ENCODE measurements at places on chromosomes 5 and 9.

DNA sequence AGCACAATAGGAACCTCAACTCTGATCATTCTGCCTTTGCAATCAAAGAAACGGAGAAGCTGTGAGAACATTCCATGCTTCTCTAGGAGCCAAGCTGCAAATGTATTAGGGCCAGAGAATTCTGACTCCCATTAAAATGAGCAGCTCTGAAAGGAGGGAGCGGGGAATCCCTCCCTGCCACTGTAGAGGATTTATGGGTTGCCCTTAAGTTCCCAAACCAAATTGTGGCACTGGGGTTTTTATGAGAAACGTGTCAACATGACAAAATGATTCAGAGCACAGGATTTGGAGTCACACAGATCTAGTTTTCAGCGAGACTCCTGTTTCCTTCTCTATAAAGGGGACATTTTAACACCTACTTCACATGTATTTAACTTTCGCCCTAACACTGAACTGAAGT lies 1.8 kb downstream of the IL6ST start:
- DNase-seq: no peak

- DNase-seq: no peak
Observed at GRCh38 chr5:156532921-156533320, 206.0 kb downstream of the SGCD start.

- DNase-seq: no peak
Observed at GRCh38 chr9:69421908-69422801, 97.1 kb downstream of the ENTREP1 start.

GRCh38 chr9:130986356-130986965 lies 22.5 kb upstream of the LAMC3 start:
- DNase-seq: no peak

DNA sequence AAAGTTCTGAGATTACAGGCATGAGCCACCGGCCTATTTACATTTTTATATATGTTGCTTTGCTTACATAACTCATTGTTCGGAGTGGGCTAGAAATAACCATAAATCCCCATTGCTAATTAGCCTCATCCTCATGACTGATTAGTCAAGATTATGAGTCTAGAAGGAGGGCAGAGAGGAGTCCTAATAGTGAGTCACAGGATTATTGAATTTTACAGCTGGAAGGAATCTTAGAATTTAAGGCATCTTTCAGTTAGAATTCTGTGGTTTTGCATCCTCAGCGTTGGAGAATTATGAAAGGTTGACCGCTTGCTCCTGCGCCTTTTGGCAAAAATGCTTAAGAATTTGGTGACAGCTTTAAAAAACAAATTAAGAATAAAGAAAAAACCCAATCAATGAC lies 2.6 kb upstream of the PBX3 start:
- DNase-seq: no peak

DNA sequence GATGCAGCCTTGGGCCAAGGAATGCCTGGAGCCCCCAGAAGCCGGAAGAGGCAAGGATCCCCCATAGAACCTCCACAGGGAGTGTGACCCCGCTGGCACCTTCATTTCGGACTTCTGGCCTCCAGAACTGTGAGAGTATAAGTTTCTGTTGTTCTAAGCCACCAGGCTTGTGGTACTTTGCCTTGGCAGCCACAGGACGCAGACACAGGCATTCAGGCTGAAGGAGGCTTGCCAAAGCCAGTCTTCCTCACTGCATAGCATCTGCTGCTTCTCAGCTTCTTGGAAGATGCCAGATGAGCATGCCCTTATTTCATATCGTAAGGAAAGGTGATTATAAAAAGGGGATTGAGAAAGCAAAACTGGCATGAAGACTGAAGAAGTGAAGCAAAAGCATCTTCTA lies 61.1 kb upstream of the TAS2R1 start:
- no peak for DNase-seq

DNA sequence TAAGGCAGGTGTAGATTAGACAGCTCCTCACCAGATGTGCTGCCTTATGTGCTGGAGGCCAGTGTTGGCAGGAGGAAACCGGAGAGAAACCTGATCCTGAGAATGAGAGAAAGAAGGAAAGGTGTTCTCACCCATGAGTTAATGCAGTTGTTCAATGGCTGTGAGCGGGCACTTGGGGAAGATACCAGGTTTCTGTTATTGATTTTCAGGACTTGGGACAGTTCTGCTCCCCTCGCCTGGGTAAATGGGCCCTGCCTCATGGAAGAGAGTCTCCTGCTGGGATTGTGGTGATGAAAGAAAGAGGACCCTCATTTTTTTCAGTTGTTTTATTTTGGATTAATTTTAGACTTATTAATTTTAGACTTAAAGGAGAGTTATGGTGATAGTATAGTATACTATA lies 59.5 kb downstream of the EGFLAM start:
- DNase-seq: no peak

- peak; percentile 51 for DNase-seq
Observed at GRCh38 chr5:135012033-135012588, 21.9 kb downstream of the PITX1 start.

DNA sequence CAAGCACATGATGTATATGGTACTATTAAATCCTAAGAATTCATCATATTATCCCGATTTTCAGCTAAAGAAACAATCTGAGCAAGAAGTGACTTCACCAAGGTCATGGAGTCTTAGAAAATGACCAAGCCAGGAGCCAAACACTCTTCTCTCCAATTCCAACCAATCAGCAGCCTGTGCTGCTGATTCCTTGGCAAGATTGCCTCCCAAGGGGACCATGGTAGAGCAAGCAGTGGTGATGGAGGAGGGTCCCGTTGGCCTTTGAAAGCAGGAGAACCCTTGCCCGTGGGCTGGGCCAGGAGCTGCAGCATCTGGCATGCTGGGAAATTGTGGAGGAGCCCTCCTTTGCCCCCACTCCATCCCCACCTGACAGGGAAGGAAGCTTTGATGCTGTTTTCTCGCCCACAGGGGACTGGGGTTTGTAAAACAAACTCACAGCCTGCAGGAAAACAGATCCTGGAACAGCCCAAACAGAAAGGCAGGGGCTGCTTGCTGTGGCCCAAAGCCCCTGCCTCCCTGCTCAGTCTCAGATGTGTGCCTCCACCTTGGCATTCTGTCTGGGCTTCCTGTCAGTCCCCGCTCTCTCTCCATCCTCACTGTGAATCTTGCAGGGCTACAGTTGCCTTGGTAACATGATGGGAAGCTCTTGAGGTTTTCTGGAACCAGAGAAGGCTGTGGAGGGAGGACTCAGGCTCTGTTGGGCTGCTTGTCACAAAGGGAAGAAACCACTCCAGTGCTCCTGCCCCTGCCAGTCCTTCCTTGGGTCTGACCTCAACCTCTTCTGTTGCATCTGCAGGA lies 70.8 kb upstream of the HSPA9 start:
- no peak for DNase-seq

DNA sequence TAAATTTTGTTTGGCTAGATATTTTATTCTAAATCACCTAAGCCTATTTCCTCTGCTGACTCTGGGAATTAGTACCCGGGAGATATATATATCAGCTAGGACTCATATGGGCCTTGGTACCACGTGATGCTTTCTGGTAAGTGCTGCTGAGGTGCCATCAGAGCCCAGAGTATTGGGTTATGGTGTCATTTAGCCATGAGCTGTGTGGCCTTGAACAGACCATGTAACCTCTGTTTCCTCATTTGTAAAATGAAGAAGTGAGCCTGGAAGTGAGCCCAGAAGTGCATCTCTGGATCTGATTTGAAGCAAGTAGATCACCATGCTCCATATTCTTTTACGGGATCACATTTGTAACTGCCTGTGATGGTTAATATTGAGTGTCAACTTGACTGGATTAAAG lies 126.1 kb downstream of the GPBP1 start:
- DNase-seq: no peak

GRCh38 chr5:55324006-55324405 lies 16.2 kb downstream of the MTREX start:
- DNase-seq: no peak

- DNase-seq: no peak
Observed at GRCh38 chr5:51599587-51599986, 216.3 kb downstream of the ISL1 start.

GRCh38 chr5:83889971-83890745 lies 169.5 kb upstream of the HAPLN1 start:
- DNase-seq: no peak

GRCh38 chr5:170449232-170449631 lies 54.6 kb upstream of the KCNIP1 start:
- DNase-seq: no peak

GRCh38 chr9:13750639-13751038 lies 471.1 kb upstream of the MPDZ start:
- no peak for DNase-seq

- no peak for DNase-seq
Observed at GRCh38 chr9:115006660-115007059, 76.3 kb upstream of the TNFSF8 start.

DNA sequence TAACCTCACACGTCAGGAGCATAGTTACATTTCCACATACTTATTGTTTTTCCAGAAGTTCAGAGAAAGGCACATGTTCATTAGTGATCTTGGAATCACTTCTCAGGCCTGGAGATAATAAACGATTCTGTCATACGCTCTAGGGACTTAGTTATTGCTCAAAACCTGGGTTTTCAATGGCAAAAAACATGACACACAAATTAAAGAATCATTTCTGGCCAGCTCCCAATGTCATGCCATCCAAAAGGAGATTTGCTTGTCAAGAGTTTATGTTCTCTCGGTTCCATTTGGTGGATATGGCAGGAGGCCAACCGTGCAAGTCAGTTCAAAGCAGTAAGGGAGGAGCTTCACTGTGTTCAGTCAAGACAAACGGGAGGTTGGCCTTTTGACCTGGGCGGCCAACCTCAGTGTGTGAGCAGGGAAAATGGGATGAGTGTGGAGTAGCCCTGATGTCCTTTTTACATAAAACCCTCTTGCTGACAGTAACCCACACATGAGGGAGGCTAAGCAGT lies 123.4 kb downstream of the NXNL2 start:
- DNase-seq: no peak

DNA sequence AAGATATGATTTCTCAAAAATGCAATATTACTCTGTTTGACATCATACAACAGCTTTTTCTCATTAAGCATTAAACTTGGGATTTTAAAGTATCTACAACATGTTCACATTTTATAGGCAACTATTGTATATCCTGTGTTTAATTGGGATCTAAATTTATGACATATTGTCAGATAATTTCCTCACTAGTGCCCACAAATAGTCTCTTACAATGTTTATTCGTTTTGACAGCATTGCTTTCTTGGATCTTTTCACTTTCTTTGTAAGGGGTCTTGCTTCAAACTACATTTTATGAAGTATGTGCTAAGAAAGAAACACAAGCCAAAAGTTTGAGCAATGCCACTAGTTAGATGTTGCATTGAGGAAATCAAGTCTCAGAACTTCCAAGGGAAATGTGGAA lies 285.1 kb downstream of the TMEM167A start:
- DNase-seq: no peak

DNA sequence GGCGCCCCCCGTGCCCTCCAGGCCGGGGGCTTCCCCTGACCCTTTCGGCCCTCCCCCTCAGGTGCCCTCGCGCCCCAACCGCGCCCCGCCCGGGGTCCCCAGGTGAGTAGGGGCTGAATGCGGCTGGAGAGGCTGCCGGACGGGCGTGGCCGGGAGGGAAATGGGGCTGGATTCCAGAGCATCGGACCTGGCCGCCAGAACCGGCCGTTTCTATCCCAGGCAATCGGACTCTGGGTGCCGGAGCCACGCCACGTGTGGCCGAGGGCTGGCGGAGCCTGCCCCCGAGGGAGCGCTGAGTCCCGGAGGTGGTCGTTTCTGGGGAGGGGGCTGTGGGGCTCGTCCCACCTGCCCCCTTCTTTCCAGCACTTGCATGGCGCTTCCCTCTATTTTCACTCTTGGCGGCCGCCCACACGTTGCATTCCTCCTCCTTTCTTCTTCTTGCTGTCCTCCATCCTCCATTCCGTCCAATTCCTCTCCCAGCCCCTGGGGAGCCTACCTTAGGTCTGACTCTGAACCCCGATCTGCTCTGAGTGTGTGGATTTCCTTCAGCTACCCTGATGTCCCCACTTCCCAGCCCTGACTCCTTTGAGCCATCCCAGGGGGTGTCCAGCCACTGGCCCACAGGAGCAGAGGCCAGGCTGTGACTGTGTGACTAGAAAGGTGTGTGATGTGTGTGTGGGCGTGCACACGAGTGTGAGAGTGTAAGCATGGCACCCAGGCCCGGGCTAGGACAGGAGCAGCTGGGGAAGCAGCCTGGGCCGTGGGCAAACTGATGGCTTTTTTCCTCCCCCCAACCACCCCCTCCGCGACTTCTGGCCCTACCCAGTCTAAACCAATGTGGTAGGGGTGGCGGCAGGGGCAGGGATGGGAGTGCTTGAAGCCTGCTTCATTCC lies 24.7 kb downstream of the GOLGA2 start:
- DNase-seq: no peak

DNA sequence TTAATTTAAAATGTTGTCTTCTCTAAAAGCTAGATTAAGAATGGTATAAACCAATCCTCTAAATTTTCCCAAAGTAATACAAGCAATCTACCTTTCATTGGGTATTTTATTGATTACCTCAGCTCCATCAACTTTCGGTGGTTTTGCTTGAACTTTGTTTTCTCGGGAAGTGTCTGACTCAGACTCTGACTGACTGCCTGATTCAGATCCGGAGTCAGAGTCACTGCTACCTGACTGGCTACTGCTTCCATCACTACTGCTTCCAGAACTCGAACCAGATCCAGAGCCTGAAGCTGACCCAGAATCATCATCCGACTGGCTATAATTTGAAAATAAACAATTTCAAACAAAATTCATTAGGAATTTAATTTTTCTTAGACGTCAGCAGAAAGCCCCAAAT lies 24.0 kb downstream of the CHD1 start:
- no peak for DNase-seq

DNA sequence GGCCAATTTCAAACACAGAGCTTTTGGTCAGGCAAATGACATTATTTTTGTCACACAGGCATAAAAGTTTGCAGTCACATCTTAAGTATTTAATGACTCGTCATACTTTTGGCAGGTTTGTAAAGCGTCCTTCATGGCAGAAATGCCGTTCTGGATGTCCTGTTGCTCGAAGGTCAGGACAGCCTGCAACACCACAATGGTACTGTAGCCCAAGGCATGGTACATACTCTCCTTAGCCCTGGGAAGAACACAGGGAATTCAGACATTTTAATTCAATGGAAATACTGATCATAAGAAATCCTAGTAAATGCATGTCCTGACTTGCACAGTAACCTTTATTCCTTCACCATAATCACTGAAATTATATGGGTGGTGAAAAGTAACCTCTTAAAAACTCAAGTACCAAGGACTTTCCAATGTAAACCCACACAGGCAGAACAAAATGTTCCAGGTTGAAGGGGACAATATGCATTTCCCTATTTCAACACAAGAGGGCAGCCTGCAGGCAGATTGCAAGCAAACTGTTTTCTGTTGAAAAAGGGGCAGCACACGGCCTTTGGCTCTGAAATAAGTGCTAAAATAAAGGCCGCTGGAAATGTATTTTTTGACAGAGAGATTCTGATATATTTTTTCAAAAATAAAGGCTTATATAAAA lies 95.7 kb downstream of the TTC39B start:
- no peak for DNase-seq

- DNase-seq: no peak
Observed at GRCh38 chr5:62059960-62060359, 246.0 kb upstream of the KIF2A start.

GRCh38 chr9:99466104-99466503 lies 244.0 kb downstream of the SEC61B start:
- DNase-seq: no peak
